ENCODE measurements at places on chromosomes 16 and 17. TPM values are rescaled to one million over a fixed set of nuclear protein-coding genes. Genes with fewer than 3 reads are reported as not detected.

GRCh38 chr17:65231662-65232335, 94.6 kb downstream of the RGS9 start:
- H3K36me3 ChIP-seq = no peaks in the 10 kb centered on the region
- H3K4me3 ChIP-seq = no peak overlapping the region
- DNase-seq = no peak
- H3K27ac ChIP-seq = no peak overlapping the region
- H3K4me1 ChIP-seq = peaks cover 33% of the 10 kb centered on the region

- H3K27ac ChIP-seq = no peak overlapping the region
- no peaks in the 10 kb centered on the region for H3K27me3 ChIP-seq
- no peak overlapping the region for H3K4me3 ChIP-seq
- DNase-seq = no peak
- peaks cover 5% of the 10 kb centered on the region for H3K36me3 ChIP-seq
Observed at GRCh38 chr16:84670063-84670462, 21.8 kb downstream of the KLHL36 start.

- no peak for DNase-seq
- H3K36me3 ChIP-seq = no peaks in the 10 kb centered on the region
- peaks cover 19% of the 10 kb centered on the region for H3K27me3 ChIP-seq
- peaks cover 22% of the 10 kb centered on the region for H3K4me1 ChIP-seq
- peak overlapping the region; percentile 78 for H3K4me3 ChIP-seq
Observed at GRCh38 chr16:67014634-67015312, 14.2 kb upstream of the CBFB start.

DNA sequence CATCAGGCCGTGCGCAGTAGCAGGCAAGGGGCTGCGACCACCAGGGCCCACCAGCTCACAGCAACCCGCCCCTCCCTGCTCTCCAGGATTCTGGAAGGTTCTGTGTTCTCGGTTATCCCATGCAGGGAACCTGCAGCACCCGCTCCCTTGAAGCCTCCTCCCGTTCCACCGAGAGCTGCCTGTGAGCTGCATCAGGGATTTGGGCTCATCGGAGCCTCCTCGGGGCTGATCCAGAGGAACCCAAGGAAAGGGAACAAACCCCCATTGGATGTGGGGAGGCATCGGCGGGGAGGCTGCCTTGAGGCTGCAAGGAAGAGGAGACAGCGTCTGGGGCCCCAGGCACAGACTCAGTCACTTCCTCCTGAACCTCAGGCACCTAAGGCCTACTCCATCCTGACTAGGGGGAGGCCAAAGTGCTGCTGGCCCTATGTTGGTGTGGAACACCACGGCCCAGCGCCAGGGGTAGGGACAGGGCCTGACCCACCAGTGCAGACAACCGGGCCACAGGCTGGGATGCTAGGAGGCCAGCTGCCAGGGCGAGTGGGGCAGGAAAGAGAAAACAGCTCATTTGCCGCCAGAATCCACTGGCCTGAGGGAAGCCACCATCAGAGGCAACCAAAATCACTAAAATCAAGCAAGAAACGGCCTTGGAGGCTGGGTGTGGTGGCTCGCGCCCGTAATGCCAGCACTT, 14.4 kb upstream of the LGALS3BP start:
- no peak overlapping the region for H3K27ac ChIP-seq
- no peak overlapping the region for H3K4me3 ChIP-seq
- DNase-seq = no peak
- peaks cover 5% of the 10 kb centered on the region for H3K4me1 ChIP-seq

- peak overlapping the region; percentile 33 for H3K4me3 ChIP-seq
- H3K4me1 ChIP-seq = peaks cover 6% of the 10 kb centered on the region
- H3K27ac ChIP-seq = no peak overlapping the region
- H3K27me3 ChIP-seq = peaks cover 4% of the 10 kb centered on the region
- DNase-seq = peak; percentile 89
Observed at GRCh38 chr17:3944485-3945388, 19.5 kb downstream of the ATP2A3 start.

DNA sequence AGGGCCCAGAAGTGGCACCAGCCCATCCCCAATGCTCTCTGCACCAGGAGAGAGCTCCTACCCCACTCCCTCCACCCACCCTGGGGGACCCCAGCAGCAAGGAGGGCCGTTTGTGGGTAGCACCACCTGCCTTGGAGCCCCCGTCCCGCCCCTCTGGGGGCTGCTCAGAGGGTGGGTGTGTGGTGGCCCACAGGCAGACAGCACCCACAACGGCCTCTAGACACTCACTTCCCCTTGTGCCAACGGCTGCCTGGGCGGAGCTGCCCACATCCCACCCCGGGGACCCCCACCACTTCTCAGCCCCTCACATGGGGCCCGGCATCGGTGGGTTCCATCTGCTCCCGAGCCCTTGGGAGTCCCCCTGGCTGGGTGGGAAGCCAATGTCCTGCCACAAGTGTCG, 33.3 kb downstream of the BAHCC1 start:
- no peaks in the 10 kb centered on the region for H3K36me3 ChIP-seq
- H3K27me3 ChIP-seq = no peaks in the 10 kb centered on the region
- DNase-seq = no peak
- H3K27ac ChIP-seq = no peak overlapping the region
- no peaks in the 10 kb centered on the region for H3K4me1 ChIP-seq
- H3K4me3 ChIP-seq = no peak overlapping the region

- no peaks in the 10 kb centered on the region for H3K27me3 ChIP-seq
- no peaks in the 10 kb centered on the region for H3K36me3 ChIP-seq
- DNase-seq = no peak
- H3K4me1 ChIP-seq = peaks cover 30% of the 10 kb centered on the region
- peak overlapping the region; percentile 39 for H3K4me3 ChIP-seq
- H3K27ac ChIP-seq = peak overlapping the region; percentile 71
Observed at GRCh38 chr16:31455601-31456314, 3.5 kb upstream of the ARMC5 start.

- DNase-seq = no peak
- H3K27ac ChIP-seq = peak overlapping the region; percentile 46
- no peaks in the 10 kb centered on the region for H3K36me3 ChIP-seq
- H3K4me3 ChIP-seq = no peak overlapping the region
Observed at GRCh38 chr16:86398201-86398600, 112.1 kb upstream of the FOXF1 start.

DNA sequence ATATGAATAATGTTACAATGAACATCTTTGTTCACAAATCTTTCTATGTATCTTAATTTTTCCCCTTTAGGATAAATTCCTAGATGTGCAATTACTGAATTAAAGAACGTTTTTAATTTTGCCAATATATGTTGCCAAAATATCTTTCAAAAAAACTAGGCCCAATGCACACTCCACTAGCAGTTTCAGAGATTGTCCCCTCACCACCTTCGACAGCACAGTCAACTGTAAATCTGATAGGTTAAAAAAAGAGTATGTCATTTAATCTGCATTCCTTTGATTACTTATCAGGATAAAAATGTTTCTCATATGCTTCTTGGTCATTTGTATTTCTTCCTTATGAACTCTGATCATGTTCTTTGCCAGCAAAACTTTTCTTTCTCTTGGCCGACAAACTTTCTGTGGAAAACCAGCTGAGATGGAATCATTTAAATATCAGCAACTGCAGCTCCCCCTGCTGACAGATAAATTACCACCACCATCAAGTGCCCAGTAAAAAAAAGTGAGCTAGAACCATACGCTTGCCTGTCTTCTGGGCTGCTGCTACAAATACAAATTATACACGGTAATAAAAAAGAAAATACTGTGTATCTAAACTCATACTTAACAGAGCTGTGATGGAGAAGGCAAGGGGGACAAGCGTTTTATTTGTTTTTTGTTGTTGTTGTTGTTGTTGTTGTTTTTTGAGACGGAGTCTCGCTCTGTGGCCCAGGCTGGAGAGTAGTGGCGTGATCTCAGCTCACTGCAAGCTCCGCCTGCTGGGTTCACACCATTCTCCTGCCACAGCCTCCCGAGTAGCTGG, 19.6 kb upstream of the KANSL1 start:
- no peak for DNase-seq
- no peak overlapping the region for H3K4me3 ChIP-seq

- H3K4me1 ChIP-seq = peaks cover 9% of the 10 kb centered on the region
- peaks cover 3% of the 10 kb centered on the region for H3K27me3 ChIP-seq
- H3K4me3 ChIP-seq = no peak overlapping the region
- no peak for DNase-seq
Observed at GRCh38 chr16:31177136-31177535, 2.8 kb upstream of the FUS start.

DNA sequence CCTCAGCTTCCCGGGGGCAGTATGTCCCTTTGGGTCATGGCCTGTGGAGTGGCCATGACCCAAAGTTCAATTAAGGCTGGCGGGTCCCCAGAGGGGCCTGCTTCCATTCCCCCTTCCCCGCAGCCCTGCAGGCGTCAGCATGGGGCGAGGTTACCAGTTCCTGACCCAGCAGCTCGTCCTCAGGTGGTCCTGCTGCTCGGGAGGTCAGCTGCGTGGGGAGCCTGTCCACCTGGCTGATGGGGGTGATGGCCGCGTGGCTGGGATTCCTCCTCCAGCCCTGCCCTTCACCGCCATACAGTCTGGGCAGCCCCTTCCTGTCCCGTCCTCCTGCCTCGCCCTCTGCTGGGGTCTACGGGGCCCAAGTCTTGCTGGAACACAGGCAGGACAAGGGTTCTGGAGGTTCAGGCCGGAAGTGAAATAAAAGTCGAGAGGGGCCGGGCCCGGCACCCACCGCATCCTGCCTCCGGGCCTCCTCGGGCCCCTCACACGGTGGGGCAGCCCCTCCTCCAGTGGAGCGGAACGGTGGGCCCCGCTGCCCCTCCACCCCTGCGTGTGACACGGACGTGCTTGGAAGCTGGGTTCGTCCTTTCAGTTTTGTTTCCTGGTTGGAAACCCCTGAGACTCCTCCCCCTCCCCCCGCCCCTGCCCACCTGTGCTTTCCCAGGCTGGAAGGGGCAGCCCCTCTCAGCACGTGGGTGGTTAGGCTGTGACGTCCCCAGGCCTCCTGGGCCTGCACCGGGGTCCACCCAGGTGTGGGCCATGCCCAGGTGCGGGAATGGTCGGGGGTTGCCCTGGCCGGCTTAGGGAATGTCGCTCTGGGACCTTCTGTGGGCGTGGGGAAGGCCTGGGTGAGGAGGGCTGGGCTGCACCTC, 6.8 kb downstream of the UBALD2 start:
- H3K27ac ChIP-seq = no peak overlapping the region
- peaks cover 6% of the 10 kb centered on the region for H3K36me3 ChIP-seq
- no peaks in the 10 kb centered on the region for H3K27me3 ChIP-seq

- no peaks in the 10 kb centered on the region for H3K27me3 ChIP-seq
- no peak for DNase-seq
- no peak overlapping the region for H3K4me3 ChIP-seq
- H3K36me3 ChIP-seq = no peaks in the 10 kb centered on the region
- H3K27ac ChIP-seq = no peak overlapping the region
Observed at GRCh38 chr17:13462673-13463124, 139.0 kb downstream of the HS3ST3A1 start.

GRCh38 chr16:55836158-55836611, 3.3 kb upstream of the CES1 start:
- peak overlapping the region; percentile 2 for H3K4me3 ChIP-seq
- DNase-seq = no peak
- peaks cover 5% of the 10 kb centered on the region for H3K4me1 ChIP-seq
- peak overlapping the region; percentile 84 for H3K27ac ChIP-seq
- peaks cover 6% of the 10 kb centered on the region for H3K27me3 ChIP-seq

DNA sequence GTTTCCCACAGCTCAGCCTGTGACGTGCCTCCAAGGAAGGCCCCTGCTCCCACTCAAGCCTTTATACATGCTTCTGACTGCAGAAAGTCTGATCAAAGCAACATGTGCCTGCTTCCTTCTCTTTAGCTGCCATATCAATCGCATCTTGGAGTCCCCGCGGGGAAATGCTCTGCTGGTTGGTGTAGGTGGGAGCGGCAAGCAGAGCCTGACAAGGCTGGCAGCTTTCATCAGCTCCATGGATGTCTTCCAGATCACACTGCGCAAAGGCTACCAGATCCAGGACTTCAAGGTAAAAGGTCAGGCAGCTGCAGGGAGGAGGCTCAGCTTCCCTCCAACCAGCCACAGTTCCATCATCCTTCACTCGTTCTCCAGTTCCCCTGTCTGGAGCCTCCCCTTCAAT, 189.7 kb downstream of the ZNF18 start:
- H3K27ac ChIP-seq = no peak overlapping the region
- DNase-seq = peak; percentile 27
- no peak overlapping the region for H3K4me3 ChIP-seq
- H3K4me1 ChIP-seq = no peaks in the 10 kb centered on the region
- no peaks in the 10 kb centered on the region for H3K27me3 ChIP-seq
- no peaks in the 10 kb centered on the region for H3K36me3 ChIP-seq

DNA sequence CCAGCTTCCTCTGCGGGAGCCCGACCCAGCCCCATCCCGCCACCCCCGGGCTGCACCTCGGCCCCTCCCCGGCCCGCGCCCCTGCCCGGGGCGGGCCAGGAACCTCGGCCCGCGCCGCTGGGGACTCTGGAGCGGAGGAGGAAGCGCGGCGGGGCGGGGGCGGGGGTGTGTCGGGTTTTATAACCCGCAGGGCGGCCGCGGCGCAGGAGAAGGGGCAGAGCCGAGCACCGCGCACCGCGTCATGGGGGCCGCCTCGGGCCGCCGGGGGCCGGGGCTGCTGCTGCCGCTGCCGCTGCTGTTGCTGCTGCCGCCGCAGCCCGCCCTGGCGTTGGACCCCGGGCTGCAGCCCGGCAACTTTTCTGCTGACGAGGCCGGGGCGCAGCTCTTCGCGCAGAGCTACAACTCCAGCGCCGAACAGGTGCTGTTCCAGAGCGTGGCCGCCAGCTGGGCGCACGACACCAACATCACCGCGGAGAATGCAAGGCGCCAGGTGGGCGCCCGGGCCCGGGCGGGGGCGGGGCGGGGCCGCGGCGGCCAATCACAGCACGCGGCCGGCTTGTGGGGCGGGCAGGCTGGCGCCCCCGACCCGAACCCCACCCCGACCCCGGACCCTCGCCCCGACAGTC, at the start of gene ACE:
Gene ACE (plus strand): TSS at position 208 of the 626 bp plus-strand sequence. CDS start 34 bp downstream, at position 242.
- peaks cover 53% of the 10 kb centered on the region for H3K27me3 ChIP-seq
- no peaks in the 10 kb centered on the region for H3K36me3 ChIP-seq
- no peaks in the 10 kb centered on the region for H3K4me1 ChIP-seq
- no peak for DNase-seq
- peak within 1 kb of the TSS; percentile 88 for H3K4me3 ChIP-seq

The TERB1 gene
- total RNA-seq = not detected

The MYO1D gene
- total RNA-seq = 24.9 TPM

The KRTAP1-1 gene
- total RNA-seq = not detected

The FA2H gene
- total RNA-seq = 5.0 TPM

The RPA1 gene
- 129 TPM for total RNA-seq

The RNU2-1 gene
- 3,940 TPM for total RNA-seq

The HOXB9 gene
- total RNA-seq = 1.6 TPM

The KLHL10 gene
- total RNA-seq = not detected

Data from type B pancreatic cell (in vitro differentiated cells).